ENCODE measurements at places on chromosomes 2 and 18.

GRCh38 chr18:449374-449773 is 51.1 kb downstream of the COLEC12 start:
- peak; percentile 51 for DNase-seq
- H3K27me3 ChIP-seq, result no peaks in the 10 kb centered on the region
- no peak overlapping the region for H3K4me3 ChIP-seq
- no peak overlapping the region for H3K27ac ChIP-seq
- no peaks in the 10 kb centered on the region for H3K36me3 ChIP-seq
- no peaks in the 10 kb centered on the region for H3K4me1 ChIP-seq

DNA sequence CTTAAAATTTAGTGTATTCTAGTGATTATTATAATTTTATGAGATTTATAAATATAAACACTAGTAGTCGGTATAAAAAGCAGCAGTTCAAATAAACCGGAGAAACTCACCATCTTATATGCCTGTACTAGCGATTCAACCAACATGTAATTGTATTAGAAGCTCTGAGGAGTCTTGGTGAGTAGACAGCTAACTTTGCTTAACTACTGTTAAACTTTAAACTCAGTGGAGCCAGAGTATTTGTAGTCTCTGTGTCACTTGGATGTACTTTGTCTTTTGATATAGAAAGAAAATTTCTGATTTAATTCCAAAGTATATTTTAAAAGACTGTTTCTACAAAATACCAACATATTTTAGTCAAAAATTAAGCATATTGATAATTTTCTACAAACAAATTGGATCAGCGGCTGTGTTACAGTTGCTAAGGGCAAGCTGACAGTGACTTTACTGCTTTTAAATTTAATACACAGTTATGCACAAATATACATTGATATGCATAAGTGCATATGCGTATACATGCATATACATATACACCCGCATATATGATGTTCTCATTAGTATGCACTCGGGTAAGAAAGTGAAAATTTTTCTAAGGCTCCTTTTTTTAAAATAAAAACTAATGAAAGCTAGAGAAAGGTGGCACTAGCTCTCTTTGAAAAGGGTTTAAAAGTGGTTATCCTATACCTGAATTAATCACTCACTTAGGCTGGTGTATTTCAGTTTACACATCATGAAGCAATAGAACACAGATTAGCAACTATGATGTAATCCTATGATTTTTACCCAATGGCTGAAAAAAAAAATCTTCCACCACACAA is 374.5 kb downstream of the NCKAP5 start:
- H3K4me3 ChIP-seq, result no peak overlapping the region
- no peaks in the 10 kb centered on the region for H3K27me3 ChIP-seq
- H3K27ac ChIP-seq, result no peak overlapping the region
- no peak for DNase-seq
- no peaks in the 10 kb centered on the region for H3K4me1 ChIP-seq

DNA sequence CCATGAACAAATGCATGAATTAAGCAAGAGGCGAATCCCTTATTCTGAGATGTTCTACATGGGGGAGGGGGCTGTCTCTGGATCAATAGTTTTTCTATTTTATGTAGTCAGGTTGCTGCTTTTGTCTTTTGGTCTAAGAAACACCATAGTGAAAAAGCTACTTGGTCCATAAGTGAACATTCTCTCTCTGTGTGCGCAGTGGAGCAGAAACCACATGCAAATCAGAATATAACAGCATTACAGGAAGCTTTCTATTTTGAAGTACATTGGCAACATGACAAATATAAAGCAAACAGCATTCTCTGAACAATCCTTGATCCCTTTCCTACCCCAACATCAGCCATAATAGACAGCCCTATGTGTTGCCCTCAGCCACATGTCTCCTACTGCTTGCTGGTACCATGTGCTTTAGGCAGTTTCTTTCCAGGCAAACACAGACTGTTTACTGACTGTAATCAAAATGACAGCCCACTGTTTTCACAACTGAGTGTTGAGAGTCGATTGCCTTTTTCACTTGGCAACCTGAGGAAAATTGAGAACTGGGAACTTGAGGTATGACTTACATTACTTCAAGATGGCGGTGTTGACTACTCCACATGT is 10.6 kb downstream of the SCN3A start:
- H3K27me3 ChIP-seq, result no peaks in the 10 kb centered on the region
- no peak overlapping the region for H3K4me3 ChIP-seq
- H3K36me3 ChIP-seq, result no peaks in the 10 kb centered on the region
- DNase-seq, result no peak
- no peaks in the 10 kb centered on the region for H3K4me1 ChIP-seq

DNA sequence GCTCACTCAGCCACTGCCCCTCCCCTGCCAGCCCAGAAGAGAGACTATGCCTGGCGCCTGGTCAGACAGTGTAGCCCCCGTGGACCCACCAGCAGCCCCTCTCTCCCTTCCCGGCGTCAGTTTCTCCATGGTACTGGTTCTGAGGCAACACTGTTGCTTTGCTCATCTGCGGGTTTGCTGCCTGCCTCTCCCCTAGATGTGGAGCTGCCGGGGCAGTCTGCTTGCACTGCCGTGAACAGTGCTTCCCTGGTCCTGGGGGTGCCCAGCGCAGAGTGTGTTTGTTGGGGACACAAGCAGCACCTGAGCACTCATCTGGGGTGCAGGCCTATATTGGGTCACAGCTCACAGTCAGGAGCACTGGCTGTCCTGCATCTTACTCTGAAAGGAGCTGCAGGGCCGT is 309.9 kb downstream of the NDUFA10 start:
- H3K4me3 ChIP-seq, result no peak overlapping the region
- no peaks in the 10 kb centered on the region for H3K27me3 ChIP-seq
- H3K4me1 ChIP-seq, result no peaks in the 10 kb centered on the region
- H3K27ac ChIP-seq, result no peak overlapping the region
- H3K36me3 ChIP-seq, result no peaks in the 10 kb centered on the region

GRCh38 chr2:225030203-225030602 is 12.1 kb downstream of the DOCK10 start:
- H3K27ac ChIP-seq, result no peak overlapping the region
- peak; percentile 79 for DNase-seq
- H3K27me3 ChIP-seq, result no peaks in the 10 kb centered on the region
- H3K4me1 ChIP-seq, result peaks cover 3% of the 10 kb centered on the region
- no peak overlapping the region for H3K4me3 ChIP-seq

GRCh38 chr2:134396493-134396892 is 142.6 kb downstream of the MGAT5 start:
- peaks cover 9% of the 10 kb centered on the region for H3K36me3 ChIP-seq
- H3K27me3 ChIP-seq, result no peaks in the 10 kb centered on the region
- DNase-seq, result peak; percentile 83
- no peak overlapping the region for H3K4me3 ChIP-seq

GRCh38 chr18:22026362-22026761 is 143.0 kb upstream of the GATA6 start:
- H3K27me3 ChIP-seq, result no peaks in the 10 kb centered on the region
- H3K4me3 ChIP-seq, result no peak overlapping the region
- H3K27ac ChIP-seq, result no peak overlapping the region
- peaks cover 21% of the 10 kb centered on the region for H3K4me1 ChIP-seq
- no peak for DNase-seq

DNA sequence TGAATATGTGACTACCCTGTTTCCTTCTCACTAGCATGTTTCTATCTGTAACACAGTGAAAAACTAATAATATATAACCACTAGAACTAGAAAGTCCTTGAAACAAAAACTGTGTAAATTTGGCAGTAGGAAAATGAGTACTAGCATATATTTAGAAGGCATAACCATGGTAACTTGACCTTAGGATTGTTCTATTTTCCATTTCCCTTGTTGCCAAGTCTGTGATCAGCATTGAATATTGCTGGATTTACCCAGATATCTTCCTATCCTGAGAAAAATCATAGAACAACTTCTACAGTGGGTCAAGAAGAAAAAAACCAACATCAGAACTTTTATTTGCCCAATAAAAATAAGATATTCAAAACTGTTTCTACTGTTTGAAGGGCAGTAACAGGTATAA is 563.9 kb upstream of the NRXN1 start:
- no peak overlapping the region for H3K4me3 ChIP-seq
- H3K27me3 ChIP-seq, result no peaks in the 10 kb centered on the region
- no peaks in the 10 kb centered on the region for H3K4me1 ChIP-seq
- no peaks in the 10 kb centered on the region for H3K36me3 ChIP-seq

DNA sequence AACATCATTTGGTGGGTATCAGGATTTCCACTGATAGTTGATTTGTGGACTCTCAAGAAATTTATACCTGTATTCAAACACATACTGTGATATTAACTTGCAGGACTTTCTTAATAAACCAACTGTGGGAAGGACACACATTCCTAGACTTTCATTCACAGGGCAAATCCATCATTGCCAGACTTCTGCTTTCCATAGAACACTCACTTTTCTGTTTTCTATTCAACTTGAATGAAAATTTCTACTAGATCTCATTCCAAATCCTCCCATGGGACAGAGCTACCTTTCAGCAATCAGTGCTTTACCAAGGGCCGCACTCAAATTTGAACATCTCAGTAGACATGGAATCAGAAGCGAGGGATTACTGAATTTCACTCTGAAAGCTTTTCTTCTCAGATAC is 612.5 kb downstream of the IRS1 start:
- no peaks in the 10 kb centered on the region for H3K36me3 ChIP-seq
- DNase-seq, result no peak
- H3K27ac ChIP-seq, result no peak overlapping the region
- peaks cover 9% of the 10 kb centered on the region for H3K4me1 ChIP-seq

GRCh38 chr18:11820697-11821096 is 30.5 kb upstream of the CHMP1B start:
- no peaks in the 10 kb centered on the region for H3K27me3 ChIP-seq
- H3K4me3 ChIP-seq, result no peak overlapping the region
- no peaks in the 10 kb centered on the region for H3K36me3 ChIP-seq
- H3K4me1 ChIP-seq, result no peaks in the 10 kb centered on the region
- H3K27ac ChIP-seq, result no peak overlapping the region

- H3K36me3 ChIP-seq, result no peaks in the 10 kb centered on the region
- no peak overlapping the region for H3K27ac ChIP-seq
- DNase-seq, result no peak
- no peak overlapping the region for H3K4me3 ChIP-seq
- no peaks in the 10 kb centered on the region for H3K4me1 ChIP-seq
Observed at GRCh38 chr18:46639386-46639785, 17.6 kb downstream of the LOXHD1 start.

DNA sequence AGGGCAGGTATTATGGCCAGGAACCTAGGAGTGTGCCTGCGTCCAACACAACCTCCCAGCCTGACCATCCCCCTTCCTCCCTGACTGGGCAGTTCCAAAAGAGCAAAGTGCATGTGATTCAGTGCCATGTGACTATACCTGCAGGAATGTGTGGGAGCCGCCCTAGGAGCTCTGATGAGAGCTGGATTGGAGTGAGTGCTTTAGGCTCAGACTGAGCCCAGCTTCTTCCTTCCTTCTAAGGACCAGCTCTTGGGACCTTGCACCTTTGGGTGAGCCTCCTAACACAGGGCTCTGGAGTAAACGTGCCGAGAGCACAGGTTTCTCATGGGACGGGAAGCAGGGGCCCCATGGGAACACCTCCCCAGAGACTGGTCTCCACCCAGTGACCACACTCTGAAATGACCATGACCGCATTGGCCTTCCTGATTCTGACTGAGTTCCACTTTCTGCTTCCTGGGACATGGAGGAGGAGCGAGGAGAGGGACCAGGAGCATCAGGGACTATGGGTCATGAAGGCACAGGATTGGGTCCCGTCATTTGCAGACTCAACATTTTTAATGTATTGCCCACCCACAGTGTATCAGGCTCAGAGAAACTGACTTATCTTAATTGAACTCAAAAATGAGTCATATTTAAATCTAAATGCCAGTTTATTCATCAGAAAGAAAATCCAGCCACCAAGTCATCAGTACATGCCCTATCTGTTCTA is 87.8 kb upstream of the BCL2L11 start:
- peak; percentile 96 for DNase-seq
- peaks cover 9% of the 10 kb centered on the region for H3K4me1 ChIP-seq
- no peak overlapping the region for H3K4me3 ChIP-seq
- peak overlapping the region; percentile 75 for H3K27ac ChIP-seq
- no peaks in the 10 kb centered on the region for H3K36me3 ChIP-seq
- H3K27me3 ChIP-seq, result no peaks in the 10 kb centered on the region

DNA sequence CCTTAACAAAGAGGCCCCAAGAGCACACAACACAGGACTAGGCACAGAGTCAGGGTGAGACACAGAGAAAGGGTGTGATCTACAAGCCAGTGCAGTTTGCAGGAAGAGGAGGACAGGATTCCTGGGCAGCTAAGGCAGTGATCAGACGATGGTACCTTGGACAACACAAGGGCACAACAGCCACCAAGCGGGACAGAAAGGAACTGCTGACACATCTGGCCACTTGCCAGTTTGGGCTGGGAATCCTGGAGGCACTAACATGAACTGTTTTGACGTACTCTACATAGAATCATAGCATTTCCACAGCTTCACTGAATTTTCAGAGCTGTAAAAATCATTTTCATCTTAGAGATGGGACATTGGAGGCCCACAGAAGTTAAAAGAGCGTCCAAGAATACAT is 221.5 kb upstream of the SLC35G4 start:
- no peaks in the 10 kb centered on the region for H3K27me3 ChIP-seq
- no peaks in the 10 kb centered on the region for H3K36me3 ChIP-seq
- H3K4me1 ChIP-seq, result no peaks in the 10 kb centered on the region
- no peak overlapping the region for H3K4me3 ChIP-seq

DNA sequence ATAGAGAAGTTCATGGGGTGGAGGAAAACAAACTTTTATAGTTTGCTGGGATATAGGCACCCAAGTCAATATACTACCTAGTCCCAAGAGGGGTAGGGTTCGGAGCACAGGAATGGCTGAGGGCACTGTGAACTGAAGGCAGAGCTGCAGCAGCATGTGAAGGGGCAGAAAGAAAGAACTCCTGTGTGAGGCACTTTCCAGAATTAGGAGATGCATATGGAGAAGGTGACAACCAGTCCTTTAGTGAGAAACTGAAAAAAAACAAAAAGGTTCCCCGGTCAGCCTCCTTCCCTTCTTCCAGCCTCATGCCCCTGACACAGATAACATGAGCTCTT is 429.1 kb downstream of the DSC3 start:
- H3K4me3 ChIP-seq, result no peak overlapping the region
- no peaks in the 10 kb centered on the region for H3K36me3 ChIP-seq
- H3K27me3 ChIP-seq, result no peaks in the 10 kb centered on the region
- no peak for DNase-seq

DNA sequence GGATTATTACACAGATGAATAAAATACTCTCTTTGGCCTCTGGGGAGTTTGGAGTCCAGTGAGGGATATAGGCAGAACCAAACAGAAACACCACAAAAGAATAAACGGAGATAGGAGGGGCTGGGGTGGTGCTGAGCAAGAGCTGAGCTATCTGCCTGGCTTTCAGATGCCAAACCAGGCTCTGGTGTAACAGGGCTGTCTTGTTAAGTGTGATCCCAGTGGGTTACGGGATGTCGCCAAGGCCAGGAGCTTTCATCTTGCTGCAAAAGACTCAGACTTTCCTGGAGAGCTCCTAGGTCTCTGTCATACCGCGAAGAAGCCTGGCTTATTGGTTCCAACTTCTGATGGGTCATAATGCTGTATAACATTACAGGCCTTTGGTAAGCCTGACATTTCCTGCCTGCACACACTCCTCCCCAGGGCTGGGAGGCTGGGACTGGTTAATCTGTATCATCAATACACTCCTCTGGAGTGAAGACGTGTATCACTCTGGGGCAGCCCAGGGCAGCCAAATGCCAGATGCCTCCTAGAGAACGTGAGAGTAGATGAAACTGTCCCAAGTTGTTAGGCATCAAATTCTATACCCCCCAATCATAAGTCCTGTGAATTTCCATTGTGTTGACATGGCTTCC is 60.5 kb downstream of the STPG4 start:
- no peaks in the 10 kb centered on the region for H3K4me1 ChIP-seq
- no peak for DNase-seq
- no peak overlapping the region for H3K27ac ChIP-seq
- no peak overlapping the region for H3K4me3 ChIP-seq
- H3K36me3 ChIP-seq, result no peaks in the 10 kb centered on the region

Measured in small intestine (tissue), 16 donors.